ENCODE measurements at places on chromosomes 7 and 10.

DNA sequence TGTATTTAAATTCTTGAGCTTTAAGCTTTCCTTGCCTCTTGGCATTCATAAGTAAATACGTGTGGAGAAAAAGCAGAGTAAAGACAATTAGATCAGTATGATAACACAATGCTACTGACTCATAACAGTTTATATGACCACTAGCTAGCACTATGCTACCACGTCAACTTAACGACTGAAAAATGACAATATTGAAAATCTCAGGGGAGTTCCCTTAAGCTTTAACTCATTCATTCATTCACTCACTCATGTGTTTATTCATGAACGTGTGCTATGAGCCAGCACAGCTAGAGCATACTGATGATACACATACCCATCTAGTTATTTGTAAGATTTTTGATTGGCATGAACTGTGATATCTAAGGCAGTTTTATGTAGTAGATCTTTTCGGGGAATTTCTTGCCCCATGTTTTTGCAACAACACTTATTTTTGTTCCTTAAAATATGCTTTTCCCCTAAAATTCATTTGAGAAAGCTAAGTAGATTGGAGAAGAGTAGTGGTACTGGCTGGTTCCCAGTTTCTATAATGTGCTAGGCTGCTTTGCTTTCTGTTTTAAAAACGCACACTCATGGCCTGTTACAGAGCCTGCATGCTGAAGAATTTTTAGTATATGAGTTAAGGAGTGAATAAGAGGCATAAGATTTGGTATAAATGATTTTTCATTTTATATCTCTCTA lies 57.4 kb upstream of the ACBD5 start:
- DNase-seq, result no peak

DNA sequence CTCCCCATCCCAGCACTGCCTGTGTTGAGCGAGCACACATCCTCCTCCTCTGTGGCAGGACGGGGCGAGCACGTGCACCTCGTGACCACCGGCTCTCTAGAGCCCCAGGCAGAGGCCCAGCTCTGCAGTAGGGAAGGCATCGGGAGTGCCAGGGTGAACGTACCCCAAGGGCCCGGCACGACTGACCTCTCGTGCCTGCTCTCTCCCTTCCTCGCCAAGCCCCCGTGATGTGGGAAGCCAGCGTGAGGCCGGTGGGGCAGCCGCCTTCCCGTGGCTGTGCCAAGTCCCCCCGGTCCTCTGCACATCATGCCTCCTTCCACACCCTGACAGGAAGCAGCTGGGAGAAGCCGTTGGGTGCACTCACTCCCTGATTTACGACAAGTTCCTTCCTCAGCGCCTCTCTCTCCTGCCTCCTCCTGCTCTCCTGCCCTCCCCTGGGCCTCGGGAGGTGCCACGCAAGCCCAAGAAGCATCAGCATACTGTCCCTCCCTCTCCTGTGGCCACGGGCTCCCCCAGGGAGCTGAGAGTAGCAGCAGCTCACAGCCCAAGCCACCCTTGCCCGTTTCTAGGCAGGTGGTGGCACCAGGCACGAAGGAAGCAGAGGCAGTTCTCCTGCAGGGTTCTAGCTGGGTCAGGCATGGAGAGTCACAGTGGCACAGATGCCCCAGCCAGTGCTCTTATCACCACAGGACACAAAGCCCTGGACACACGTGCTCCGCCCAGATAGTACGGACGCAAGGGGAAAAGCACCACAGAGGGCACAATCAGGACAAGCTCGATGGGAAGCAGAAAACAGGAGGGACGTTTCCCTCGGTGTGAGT lies 47.0 kb downstream of the AMZ1 start:
- no peak for DNase-seq

- DNase-seq, result no peak
Measured at GRCh38 chr7:46909601-46910051, 672.3 kb downstream of the TNS3 start.

- DNase-seq, result no peak
Measured at GRCh38 chr7:113281223-113281622, 162.9 kb upstream of the SMIM30 start.

DNA sequence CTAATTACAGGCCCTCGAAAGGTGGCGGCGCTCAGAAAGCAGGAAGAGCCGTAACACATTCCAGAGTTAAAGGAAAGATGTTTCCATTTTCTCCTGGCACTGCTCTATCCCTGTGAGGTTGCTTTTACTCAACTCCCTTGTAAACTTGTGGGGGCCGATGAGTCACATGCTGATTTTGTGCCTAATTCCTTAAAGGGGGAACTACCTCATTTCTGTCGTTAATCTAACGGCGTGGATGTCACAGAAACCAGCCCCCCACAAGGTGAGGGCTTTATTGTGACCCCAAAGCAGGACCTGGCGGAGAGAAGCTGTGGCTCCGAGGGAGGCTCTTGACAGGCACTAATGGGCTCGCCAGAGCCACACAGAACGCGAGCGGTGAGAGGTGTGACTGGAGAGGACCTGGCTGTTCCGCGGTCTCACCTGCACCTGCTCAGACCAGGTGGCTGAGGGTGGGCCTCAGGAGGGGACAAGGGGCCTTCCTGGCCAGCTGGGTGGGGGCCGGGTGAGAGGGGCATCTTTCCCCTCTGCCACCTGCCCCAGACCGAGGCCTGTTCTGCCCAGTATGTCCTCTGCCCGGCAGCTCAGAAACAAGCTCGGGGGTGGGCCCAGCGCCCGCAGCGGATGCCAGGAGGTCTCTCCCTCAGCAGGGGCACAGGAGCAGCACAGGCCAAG lies 50.9 kb downstream of the CALML3 start:
- DNase-seq, result no peak

- no peak for DNase-seq
Measured at GRCh38 chr10:5963071-5963470, 14.3 kb downstream of the IL15RA start.

DNA sequence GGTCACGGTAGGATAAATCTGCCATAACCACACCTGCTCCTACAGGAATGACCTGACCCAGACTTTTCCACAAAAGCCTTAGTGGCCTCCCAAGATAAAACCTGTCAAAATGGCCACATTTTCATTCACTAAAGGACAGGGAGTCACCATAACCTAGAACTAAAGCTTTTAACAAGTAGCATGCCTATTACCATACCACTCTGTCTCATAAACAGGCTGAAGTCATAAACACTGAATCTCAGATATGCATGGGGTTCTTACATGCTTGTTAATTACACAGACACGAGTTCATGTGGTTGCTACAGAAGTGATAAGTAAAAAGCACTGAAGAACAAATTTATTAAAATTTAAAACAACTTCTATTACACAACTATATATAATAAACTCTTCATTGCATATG lies 56.0 kb downstream of the HIPK2 start:
- no peak for DNase-seq

DNA sequence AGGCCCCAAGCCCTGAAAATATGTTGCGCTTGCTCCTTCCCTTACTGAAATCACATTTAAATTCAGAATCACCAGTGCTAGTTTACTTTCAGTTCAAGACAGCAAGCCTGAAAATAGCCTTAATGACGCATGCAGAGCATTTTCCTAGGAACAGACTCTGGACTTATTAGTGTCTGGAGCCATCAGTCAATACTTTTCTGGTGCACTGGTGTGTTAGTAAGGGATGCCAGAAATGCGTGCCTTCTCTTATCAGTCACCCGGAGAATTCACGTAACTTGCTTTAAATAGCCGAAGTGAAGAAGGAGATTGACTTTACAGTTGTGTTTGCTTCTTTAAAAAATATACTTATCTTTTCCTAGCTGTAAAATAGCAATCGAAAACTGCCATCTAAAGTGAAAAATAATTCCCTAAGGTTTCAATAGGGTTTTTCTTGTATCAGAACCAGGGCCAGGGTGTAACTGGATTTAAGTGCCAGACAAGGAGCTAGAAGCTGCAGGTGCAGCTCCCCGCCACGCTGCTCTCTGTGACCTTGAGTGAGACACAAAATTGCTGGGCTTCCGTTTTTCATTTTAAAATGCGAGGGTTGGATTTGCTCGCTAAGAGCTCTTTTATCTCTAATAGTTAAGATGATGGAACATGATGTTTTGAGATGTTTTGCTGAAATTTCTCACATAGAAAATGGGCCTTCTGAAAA lies 177.8 kb downstream of the NSUN6 start:
- no peak for DNase-seq

DNA sequence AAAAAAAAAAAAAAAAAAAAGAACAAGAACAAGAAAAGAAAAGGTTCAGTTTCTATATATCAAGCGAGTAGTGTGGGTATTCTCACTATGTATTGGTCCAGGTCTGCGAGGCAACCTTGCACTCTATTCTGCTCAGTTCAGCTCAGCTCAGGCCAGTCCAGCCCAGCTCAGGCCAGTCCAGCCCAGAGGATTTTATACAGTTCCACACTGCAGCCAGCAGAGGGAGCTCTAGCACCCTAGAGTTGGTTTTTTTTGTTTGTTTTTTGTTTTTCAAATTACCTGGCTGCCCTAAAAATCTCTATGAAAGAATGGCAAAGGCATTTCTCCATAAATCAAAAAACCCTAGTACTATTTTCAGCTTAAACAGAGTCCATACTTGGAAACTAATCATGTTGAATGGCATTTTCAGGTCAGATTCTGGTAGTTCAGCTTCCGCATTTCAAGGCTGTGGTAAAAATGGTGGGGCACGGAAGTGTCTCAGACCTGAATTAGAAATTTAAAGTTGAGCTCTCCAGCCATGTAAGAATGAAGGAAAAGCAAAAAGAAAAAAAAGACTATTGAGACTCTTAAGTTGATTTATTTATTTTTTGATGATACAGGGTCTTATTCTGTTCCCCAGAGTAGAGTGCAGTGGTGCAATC lies 55.2 kb upstream of the GSDME start:
- DNase-seq, result peak; percentile 33

- DNase-seq, result no peak
Measured at GRCh38 chr10:78298835-78299234, 265.2 kb downstream of the RPS24 start.

DNA sequence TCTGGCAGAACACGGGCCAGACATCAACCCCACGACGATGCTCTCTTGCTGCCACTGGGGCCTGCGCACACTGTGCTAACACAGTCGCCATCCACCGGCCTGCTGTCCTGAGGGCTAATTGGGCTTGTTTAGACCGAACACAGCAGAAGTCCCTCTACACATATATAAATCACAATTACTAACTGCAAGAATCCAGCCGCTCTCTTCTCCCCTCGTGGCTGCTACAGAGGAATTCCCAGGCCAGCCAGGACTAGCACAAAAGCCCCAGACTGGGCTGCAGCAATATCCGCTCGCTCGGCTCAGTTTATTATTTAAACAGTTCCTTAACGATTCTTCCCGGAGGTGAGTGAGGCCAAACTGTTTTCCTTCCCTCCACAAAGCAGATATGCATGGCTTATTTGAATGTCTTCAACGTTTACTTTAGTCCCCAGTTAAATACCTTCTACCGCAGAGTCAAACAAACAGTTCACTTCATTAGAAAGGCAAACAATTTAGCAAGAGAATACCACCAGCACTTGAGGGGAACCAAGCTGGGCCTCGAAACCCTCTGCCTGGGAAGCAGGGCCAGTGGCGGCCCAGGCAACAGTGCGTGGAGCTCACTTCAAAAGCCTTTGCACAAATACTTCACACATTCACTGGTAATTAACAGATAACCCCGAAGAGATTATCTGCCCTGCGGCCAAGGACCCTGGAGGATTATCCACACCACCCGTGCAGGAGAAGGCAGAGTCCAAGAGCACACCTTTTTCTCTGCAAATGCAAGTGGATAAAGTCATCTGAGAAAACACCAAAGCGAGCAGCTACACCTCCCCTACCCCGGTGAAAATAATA lies 145.3 kb downstream of the GLI3 start:
- no peak for DNase-seq

GRCh38 chr10:10644008-10644646 lies 373.5 kb upstream of the CELF2 start:
- DNase-seq, result no peak

- DNase-seq, result no peak
Measured at GRCh38 chr7:2947058-2947780, 96.4 kb downstream of the CARD11 start.

DNA sequence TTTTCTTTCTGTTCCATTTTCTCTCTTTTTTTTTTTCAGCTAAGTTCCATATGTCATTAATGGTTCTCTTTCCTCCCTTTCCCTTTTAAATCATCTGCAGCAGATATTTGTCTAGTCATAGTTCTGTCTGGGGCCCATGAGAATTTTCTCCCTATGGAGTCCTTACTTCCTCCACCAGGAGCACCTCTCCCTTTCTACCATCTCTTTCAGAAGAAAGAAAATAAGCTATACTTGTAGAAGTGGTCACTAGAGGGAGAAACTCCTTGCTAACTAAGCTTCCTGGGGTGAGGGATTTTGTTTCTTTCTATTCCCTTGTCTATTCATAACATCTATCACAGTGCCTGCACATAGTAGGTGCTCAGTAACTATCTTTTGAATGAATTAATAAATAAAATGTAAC lies 230.2 kb upstream of the HPS1 start:
- DNase-seq, result no peak

- no peak for DNase-seq
Measured at GRCh38 chr7:120724448-120724847, 133.5 kb downstream of the TSPAN12 start.

GRCh38 chr7:100604028-100604975 lies 2.1 kb downstream of the PCOLCE start:
- DNase-seq, result peak; percentile 61

DNA sequence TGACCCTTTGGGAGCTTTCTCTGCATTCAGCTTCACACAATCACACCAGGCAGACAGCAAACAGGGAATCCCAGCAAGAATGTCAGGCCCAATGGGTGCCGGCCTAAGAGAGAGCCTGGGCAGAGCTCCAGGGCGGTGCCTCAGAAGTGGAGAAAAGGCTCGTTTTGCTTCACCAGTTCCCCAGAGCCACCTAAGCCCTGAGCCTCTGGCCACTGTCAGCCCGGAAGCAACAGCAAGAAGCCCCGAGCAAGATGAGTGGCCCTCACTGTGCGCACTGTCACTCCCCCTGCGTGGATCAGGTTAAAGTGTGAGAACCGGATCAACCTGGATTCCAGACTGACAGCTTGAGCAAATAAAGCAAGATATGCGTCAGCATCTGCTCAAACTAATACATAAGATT lies 14.7 kb downstream of the CNPY1 start:
- DNase-seq, result no peak

- DNase-seq, result no peak
Measured at GRCh38 chr7:140176122-140176701, 571 bp downstream of the KDM7A start.

GRCh38 chr10:102935939-102936605 lies 18.0 kb downstream of the CNNM2 start:
- no peak for DNase-seq

DNA sequence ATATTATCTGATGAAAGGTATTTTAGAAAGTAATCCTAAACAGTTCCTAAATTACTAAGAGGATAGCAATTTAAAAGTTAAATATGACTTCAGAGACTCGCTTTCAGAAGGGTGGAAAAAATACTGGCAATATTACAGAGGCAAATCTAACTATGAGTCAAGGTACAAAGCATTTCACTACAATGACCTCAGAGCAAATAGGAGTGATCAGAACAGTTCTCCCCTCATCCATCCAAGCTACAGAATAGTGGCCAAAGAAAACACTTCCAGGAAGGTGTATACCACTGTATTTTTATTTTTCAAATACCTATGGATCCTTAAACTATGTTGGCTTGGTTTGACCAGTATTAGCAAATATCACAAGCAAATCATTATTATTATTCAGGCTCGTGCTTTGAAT lies 112.8 kb upstream of the ODAD2 start:
- DNase-seq, result no peak
